Stimulated activated CD8-positive, alpha-beta memory T cell treated with anti-CD3 and anti-CD28 coated beads, Interleukin-15, amount 100 ng/mL, for 24 hours (primary cell): ENCODE measurements at places on chromosomes 3 and 15.

- DNase-seq: no peak
Measured at GRCh38 chr3:121473001-121473400, 72.8 kb downstream of the POLQ start.

GRCh38 chr3:190325923-190326322 lies 3.7 kb upstream of the CLDN1 start:
- no peak for DNase-seq

DNA sequence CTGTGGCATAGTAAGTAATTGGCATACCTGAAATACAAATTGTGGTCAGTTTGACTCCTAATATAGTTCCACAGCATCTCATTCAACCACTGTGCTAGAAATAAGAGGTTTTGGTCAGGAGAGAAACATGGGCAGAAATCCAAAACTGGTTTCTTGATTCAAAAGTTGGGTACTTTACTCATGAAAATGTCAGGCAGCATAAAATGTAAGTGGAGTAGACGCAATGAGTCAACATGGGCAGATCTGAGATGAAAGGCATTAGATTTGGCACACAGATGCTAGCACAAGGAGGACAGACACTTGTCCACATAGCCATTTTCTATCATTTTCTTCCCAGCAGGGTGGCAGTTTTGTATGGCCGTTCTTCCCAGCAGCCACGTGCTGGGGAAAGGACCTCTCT lies 255.8 kb upstream of the CDIN1 start:
- DNase-seq: no peak

GRCh38 chr3:15223685-15224572 lies 17.9 kb downstream of the CAPN7 start:
- no peak for DNase-seq

GRCh38 chr3:31892916-31893573 lies 88.0 kb downstream of the OSBPL10 start:
- DNase-seq: no peak

DNA sequence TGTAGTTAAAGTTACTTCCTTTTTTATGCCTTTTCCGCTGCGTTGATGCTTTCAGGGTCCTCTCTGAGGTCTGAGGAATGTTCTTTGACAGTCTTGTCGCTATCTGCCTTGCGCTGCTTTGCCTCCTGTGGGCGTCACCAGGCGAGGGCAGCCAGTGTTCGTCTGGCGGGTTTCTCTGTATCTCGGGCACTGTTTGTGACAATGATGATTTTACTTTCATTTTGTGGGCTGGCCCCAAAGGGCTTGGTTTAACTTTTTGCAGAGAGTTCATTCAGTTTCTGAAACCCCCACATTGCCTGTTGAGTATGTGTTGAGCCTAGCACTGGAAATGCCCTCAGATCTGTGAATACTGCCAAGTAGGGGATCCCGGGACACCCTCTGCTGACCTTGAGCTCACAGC lies 24.6 kb upstream of the SACM1L start:
- DNase-seq: peak; percentile 16

DNA sequence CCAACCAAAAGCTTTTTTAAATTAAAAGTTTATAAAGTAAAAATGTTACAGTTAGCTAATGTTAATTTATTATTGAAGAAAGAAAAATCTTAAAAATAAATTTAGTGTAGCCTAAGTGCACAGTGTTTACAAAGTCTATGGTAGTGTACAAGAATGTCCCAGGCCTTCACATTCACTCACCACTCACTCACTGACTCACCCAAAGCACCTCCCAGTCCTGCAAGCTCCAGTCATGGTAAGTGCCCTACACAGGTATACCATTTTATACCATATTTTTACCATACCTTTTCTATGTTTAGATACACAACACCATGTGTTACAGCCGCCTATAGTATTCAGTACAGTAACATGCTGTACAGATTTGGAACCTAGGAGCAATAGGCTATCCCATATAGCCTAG lies 29.1 kb downstream of the SSR3 start:
- no peak for DNase-seq

DNA sequence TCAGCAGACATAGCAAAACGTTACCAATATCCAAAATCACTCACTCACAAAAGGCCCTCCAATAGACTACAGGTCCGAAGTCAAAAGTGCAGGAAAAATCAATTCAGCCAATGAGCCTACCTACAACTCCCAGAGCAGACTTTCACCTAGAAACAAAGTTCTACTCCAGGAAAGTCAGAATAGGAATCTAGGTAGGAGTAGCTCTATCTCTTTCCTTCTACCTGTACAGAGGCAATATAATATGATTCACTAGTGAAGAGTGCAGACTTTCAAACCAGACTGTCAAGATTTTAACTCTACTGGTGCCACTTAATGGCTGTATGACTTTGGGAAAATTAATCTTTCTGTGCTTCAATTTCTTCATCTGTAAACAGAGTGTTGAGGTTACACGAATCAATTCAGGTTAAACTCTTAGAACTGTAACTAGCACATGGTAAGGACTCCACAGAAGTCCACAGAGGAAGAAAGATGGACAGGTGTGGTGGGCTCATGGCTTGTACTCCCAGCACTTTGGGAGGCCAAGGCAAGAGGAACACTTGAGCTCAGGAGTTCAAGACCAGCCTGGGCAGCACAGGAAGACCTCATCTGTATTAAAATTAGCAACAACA lies 9.4 kb downstream of the DCUN1D1 start:
- no peak for DNase-seq

DNA sequence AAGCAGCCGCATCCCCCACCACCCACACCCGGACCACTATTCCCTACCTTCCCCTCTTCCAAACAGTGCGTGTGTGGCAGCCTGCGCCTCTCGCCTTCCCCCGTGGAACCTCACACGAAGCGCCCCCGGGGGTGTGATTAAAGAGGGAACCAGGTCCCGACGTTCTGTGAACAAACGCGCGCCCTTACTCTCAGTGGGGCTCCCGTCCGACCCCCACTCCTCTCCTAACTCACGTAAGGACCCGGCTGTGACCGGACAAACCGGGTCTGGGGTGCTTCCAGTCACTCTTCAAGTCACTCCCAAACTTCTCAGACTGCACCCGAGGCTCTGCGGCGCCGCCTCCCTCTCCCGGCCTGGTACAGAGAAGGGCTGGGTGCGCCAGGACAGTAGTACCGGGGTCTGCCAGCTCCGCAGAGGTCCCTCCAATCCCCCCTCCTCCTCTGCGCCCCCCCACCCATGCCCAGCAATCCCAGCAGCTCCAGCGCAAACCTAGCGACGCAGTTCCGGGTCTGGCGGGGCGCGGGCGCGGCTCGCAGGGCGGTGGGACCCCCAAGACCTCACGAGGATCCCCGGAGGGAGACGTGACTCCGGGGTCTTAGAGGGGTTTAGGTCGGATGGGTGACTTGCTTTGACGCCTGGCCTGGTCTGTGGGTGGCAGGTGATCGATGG lies 574 bp downstream of the DUOXA1 start:
- no peak for DNase-seq

DNA sequence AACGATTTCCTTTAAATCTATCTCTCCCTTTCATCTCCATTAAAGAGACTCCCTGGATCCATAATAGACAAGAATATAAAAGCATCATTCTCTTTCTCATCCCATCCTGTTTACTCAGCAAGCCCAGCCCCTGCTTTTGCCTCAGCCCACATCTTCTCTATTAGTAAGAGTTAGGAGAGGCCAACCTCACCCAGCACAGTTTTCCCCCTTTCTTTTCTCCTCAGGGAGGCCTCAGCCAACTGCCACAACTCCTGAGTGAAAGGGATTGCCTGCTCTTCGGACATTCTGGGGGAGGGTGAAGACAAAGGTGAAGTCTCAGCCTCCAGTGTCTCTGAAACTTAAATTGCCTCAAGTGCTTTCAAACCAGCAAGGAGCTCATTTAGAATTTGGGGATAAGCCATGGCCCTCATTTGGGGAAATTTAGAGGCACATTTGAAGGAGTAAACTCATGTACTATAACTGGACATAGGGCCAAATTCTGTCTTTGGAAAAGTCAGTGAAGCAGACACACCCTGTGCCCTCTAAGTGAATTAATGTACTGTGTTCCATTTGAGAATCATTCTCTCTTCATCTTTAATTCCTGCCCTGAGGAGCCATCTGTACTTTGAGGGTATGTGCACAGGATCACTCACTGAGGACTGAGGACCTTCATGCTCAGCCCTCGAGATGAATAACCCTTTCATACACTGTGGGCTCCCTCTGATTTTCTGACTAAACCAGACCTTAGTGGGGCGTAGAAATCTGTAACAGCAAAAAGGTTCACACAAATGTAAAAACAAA lies 82.5 kb downstream of the SOX2 start:
- DNase-seq: no peak

DNA sequence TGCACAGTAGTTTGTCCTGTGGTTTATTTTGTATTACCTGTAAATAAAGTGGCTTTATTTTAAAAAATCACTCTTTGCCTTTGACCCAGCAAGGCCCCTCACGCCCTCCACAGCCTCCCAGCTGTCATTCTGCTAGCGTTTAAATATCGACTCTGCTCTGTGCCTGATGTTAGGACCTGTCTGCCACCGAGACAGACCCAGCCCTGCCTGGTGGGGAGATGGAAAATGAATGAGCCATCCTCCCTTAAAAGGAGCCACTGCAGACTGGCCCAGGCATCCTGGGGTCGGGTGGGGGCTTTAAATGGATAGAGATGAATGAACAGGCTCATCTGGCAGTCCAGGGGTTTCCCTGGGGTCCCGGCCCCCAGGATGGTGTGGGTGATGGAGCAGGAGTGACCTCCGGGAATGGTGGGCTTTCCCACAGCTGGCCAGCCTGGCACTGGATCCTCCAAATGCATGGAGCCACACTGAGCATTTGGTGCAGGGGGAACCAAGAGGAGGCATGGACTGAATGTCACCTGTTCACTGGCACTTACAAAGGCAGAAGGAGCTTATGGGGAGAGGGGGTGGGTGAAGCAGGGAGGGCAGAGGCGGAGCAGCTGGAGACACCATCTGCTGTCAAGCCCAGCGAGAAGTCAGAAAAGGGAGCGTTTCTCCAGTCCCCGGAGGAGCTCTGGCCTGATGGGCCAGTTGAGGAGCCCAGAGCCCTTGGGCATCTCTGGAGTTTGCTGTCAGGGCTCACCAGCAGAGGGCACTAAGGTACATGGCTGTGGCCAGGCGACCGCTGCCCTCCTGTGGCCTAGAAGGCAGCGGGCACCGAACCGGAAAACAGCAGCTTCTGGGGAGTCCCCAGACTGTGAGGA lies 11.9 kb downstream of the GRM2 start:
- no peak for DNase-seq

- DNase-seq: no peak
Measured at GRCh38 chr15:70459312-70459711, 304.0 kb downstream of the UACA start.

- no peak for DNase-seq
Measured at GRCh38 chr3:30141178-30141581, 465.2 kb upstream of the TGFBR2 start.

- no peak for DNase-seq
Measured at GRCh38 chr3:126084768-126085180, 850 bp upstream of the SLC41A3 start.

GRCh38 chr3:131427226-131427625 lies 45.7 kb downstream of the NUDT16 start:
- DNase-seq: no peak
